Sciatic nerve (tissue), 2 donors: ENCODE measurements at places on chromosomes 1 and 21. TPM values are rescaled to one million over a fixed set of nuclear protein-coding genes. Genes with fewer than 3 reads are reported as not detected.

GRCh38 chr1:108560874-108561459, 1.1 kb downstream of the EEIG2 start:
- DNase-seq = peak; percentile 71

GRCh38 chr21:38308532-38309119, 51.8 kb downstream of the KCNJ15 start:
- DNase-seq = no peak

DNA sequence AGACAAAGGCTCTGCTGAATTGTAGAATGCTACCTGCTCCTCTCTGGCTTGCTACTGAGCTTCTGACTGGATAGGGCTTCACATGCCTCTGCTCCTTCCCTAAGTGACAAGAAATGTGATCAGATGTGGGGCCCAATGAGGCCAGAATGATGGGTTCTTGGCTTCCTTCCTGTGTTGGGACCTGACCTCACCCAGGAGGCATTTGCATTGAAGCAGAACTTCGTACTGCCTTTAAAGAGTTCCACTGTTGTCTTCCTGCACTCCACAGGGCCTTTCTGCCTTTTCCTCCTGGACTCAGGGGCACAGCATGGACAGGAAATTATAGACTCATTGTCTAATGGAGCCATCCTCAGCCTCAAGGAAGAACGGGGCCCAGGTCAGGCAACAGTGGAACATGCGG, 14.3 kb downstream of the ZNF670 start:
- DNase-seq = no peak

DNA sequence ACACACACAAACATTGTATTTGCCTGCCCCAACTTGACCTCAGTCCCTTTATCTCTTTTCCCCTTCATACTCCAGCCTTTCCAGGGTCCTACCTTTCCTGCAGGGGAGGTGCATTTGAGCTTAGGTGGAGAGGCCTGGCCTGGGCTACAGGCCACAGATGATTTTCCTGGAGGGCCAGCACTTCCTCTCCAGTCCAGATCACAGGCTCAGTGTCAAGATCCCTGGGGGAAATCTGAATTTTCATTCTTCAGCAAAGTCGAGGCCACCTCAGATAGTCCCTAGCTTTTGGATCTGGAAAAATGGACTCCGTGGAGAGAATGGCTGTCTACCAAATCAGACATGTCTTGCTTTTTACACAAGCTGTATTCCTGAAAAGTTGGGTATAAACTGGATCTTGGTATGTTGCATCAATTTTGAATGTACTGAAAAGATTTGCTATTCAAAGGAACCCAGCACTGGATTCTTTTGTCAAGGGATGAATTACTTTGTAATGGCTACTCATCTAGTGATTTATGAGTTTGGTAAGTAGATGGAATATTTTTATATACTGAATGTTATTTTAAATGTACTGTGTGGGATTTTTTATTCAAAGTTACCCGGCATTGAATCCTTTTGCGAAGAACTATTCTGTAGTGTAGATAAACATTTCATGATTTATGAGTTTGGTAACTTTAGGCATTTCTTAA, 78.7 kb downstream of the DDR2 start:
- no peak for DNase-seq

AMY2A gene
- total RNA-seq = 1.5 TPM

GRCh38 chr1:228367798-228368791, 38.5 kb downstream of the TRIM11 start:
- peak; percentile 58 for DNase-seq

HUNK gene
- total RNA-seq = 0.53 TPM

MAGI3 gene
- 15.9 TPM for total RNA-seq

DNA sequence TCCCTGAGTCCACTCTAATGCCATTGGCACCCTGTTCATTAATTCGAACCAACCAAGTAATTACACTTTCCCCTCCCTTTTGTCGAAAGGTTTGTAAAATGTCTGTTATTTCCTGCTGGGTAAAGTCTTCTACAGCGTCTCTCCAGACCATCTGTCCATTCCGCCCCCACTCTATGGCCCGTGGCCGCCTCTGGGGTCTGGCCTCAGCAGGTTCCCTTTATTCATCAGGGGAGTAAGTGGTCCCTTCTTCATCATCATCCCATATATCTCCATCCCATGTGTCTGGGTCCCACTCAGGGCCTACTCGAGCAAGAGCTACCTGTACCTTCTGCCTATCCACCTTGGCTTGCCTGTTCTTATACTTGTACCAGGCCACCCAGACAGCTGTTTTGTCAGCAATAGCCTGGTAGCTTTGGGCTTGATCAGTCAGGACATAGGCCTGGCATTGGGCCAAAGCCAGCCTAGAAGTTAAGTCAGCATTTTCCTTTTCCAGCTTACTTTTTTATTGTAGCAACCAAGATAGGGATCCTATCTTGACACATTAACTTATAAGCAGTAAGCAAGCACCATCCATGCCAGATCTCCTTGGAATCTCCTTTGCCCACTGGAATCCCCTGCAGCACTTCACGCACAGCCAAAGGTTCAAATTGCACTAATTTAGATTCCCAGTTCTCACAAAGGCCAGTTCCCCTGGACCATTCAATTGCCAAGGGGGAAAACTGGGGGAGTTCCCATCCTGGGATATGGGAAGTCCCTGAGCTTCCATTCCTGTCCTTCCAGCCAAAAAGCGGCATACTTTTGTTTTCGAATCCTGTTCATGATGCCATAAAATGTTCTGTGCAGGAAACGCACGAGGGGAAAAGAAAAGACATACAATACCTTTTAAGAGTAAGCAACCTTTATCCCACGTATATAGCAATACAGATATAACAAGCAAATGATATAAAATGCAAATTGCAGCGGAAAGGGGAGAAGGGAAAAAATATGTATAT, 6.6 kb upstream of the STUM start:
- peak; percentile 73 for DNase-seq

ABCB10 gene
- total RNA-seq = 16.1 TPM

FCRL5 gene
- 0.36 TPM for total RNA-seq

TMEM54 gene
- 12.3 TPM for total RNA-seq

COL11A1 gene
- 19.0 TPM for total RNA-seq

DNA sequence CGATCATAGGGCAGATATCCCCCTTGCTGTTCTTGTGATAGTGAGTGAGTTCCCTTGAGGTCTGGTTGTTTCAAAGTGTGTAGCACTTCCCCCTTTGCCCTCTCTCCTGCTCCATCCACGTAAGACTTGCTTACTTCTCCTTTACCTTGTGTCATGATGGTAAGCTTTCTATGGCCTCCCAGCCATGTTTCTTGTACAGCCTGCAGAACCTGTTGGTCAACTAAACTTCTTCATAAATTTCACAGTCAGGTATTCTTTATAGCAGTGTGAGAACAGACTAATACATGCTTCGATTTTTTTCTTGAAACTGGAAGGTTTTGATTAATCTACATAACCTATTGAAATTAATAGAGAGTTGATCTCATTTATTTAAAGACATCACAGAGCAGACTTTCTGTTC, 302.5 kb upstream of the PBX1 start:
- no peak for DNase-seq

DNA sequence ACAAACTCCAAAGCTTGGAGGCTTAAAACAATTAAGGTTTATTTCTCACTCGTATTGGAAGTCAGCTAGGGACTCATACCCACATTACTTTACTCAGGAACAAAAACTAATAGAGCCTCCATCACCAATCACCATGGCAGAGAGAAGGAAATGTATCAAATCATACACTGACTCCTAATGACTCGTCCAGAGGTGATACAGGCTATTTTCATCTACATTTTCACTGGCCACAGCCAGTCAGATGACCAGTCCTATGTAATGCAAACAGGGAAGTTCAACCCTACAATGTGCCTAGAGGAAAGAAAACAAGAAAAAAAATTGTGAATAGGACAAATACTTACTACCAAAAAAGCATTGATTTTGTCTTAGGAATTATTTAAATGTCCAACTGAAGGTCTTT, 110.3 kb downstream of the SEC16B start:
- no peak for DNase-seq

OSCP1 gene
- 9.8 TPM for total RNA-seq

DNA sequence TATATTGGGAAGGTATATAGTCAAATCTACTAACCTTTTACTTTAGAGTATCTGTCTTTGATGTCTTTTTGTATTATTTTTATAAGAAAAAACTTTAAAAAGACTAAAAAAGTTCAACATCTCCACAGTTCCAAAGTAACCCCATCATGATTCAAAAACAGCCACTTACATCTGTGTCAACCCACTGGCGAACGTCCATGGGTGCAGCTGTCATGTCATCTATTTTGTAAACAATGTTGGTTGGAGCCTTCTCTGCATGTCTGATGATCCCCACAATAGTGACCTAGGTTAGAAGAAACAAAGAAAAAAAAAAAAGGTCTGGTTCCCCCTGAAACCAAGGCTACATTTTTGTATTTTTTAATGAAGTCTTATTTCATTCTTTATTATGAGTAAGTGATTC, 28.0 kb upstream of the SMPDL3B start:
- DNase-seq = no peak

DNA sequence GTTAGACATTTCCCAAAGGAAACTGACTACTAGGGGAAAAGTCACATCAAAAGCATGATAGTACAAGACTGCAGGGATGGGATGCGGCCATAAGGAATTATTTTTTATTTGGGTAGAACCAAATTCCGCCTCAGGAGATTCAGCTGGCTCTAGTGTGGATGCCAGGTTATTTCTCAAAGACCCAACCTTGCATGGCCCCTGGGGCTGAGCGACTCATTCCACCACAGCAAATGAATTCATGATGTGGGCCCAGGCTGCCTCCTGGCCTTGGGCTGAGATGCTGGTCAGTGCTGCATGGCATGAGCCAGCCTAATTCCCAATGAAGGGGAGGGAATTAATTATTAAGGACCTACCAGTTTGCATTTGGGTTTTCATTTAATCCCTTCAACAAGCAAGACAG, 11.8 kb downstream of the TMEM35B start:
- DNase-seq = no peak

GRCh38 chr1:72431810-72432209, 149.5 kb upstream of the NEGR1 start:
- no peak for DNase-seq

DNA sequence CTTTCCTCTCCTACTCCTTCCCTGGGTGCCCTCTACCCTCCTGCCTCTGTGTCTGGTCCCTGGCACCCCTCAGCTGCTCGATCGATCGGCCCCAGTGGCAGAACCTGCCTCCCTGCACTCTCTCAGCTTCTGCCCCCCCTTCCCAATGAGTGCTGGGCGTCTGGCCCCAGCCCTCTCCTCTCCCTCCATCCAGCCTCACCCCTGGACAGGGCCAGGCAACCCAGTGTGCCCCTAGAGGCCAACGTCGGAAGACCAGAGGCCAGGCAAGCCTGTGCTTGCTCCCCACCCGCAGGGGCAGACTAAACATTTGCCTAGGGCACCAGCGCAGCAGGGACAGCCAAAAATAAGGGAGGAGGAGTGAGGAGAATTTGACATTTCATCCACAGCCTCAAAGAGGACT, 43.5 kb downstream of the LGR6 start:
- DNase-seq = no peak

GRCh38 chr1:45979074-45979777, 153.2 kb downstream of the PIK3R3 start:
- DNase-seq = no peak

SPATA17 gene
- 0.40 TPM for total RNA-seq

SPRR4 gene
- not detected for total RNA-seq

SON gene
- total RNA-seq = 375 TPM

GRCh38 chr1:178232949-178233348, 139.0 kb downstream of the RASAL2 start:
- DNase-seq = no peak

DNA sequence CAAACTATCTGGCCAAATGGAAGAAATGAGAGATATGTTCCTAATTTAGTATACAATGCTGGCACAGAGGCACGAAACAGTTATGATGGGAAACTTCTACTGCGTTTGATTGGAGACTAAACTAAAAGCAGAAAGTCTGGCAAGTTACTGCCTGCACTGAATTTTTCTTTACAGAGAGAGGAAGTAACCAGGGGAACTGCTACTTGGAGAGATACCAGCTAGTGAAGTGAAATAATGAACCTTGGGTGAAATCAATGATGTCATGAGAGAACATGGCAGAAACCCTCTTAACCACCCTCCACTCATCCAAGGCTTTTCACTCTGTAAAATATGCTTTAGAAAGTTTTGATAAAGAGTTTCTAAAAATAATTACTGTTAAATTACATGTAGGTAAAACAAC, 29.3 kb downstream of the NIBAN1 start:
- no peak for DNase-seq

DNA sequence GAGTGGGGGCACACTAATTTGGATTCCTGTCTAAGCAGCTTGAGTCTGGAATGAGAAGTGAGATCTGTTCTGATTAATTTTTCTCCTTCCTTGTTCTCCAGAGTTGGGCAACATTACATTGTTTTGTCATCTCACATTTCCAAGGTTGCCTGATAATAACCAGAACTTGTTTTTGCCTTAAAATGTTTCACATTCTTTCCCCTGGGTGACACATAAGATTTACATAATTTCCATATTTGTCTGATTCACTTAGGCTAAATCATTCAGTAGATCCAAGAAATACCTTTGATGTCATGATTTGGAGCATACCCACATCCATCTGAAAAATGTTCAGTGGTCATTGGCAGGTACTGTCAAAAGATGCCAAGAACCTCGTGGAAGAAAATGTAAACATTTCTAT, 60.3 kb downstream of the XCL2 start:
- DNase-seq = no peak

GRCh38 chr1:119984771-119985170, 84.7 kb downstream of the NOTCH2 start:
- no peak for DNase-seq

DNA sequence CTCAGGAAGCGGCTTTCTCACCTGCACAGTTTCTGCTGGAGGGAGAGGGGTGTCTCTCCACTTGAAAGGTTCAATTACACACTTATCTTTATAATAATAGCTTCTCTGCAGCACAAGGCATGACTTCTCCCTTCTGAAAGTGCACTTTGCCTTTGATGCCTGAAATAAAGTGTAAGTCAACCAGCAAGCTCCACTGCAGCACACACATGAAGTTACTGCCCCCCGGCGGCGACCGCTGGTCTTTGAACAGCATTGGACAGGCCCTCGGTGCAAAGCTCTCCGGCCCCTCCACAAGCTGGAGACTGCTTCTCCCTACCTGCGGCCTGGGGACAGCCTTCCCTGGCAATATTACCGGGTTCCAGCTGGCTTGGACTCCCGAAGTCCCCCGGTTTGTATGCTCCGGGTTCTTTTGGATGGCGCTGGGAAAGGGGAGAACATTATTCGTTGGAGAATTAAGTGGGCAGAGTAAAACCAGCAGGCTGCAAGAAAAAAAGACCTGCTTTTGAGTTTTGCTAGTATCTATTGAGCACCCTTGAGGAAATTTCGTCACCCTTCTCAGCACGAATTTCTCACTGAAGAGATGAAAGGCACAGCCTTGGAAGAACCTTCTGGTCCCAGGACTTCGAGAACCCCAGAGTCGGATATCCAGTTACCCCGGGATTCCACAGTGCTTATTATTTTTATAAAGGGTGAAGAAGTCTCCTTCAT, 11.8 kb downstream of the RCAN1 start:
- DNase-seq = peak; percentile 93

EVA1C gene
- 65.8 TPM for total RNA-seq

- DNase-seq = no peak
Observed at GRCh38 chr1:15492596-15492995, 16.7 kb downstream of the CELA2B start.
